ENCODE measurements at places on chromosomes 2 and 18. TPM values are rescaled to one million over a fixed set of nuclear protein-coding genes. Genes with fewer than 3 reads are reported as not detected.

DNA sequence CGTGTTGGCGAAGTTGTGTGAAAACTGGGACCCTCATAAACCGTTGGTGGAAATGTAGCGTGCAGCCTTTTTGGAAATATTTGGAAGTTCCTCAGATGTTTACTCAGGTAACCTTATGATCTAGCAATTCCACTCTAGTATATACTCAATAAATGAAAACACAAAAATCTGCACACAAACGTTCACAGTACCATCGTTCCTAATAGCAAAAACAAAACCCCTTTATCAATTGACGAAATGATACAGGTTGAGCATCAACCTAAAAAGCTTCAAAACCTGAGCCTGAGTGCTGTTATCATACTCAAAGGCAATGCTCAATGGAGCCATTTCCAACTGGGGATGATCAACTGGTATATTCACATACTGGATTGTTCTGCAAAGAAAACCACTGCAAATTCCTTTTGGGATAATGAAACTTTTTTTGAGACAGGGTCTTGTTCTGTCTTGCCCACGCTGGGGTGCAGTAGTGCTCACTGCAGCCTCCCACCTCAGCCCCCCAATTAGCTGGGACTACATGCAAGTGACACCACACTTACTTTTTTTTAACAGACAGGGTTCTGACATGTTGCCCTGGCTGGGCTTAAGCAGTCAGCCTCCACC is 777 bp upstream of the C18orf32 start:
- no peak for DNase-seq

GRCh38 chr2:43305517-43305916 is 79.1 kb upstream of the ZFP36L2 start:
- DNase-seq: no peak

- DNase-seq: no peak
These were observed 45.6 kb upstream of the SELENOI start for GRCh38 chr2:26300234-26300925.

- DNase-seq: no peak
These were observed 16.3 kb downstream of the CNDP2 start for GRCh38 chr18:74512321-74513053.

- no peak for DNase-seq
These were observed 169.4 kb downstream of the LDLRAD4 start for GRCh38 chr18:13387855-13388548.

- DNase-seq: no peak
These were observed 710.6 kb upstream of the ZEB2 start for GRCh38 chr2:145230546-145230945.

DNA sequence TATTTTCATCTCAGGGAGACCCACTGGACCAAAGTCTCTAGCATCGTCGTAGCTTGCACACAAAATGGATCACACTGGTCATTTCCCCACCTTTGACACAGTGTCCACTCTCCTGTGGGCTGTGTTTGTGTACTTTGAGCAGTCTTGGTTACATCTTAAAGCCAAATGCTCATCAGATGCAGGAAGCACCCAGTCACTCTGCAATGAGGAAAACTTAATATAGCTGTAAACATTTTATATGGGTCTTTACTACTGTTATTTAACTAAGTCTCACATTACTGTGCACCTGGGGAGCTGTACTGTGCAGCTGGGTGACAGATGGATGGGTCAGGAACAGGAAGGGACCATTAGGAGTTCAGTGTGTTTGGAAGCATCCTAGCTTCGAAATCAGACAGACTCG is 109.0 kb upstream of the CXCR4 start:
- DNase-seq: no peak

- no peak for DNase-seq
These were observed 139.6 kb downstream of the TWIST2 start for GRCh38 chr2:238987352-238987981.

- DNase-seq: no peak
These were observed 65.2 kb upstream of the FZD7 start for GRCh38 chr2:201968476-201968875.

- DNase-seq: no peak
These were observed at the start of gene CHN1 for GRCh38 chr2:175004980-175005732. Gene CHN1, minus strand, starts transcription at chr2:175005381. Its CDS starts 469 bp downstream, at chr2:175004912.

GRCh38 chr2:147297820-147298219 is 547.0 kb upstream of the ACVR2A start:
- DNase-seq: no peak

- DNase-seq: no peak
These were observed 259.8 kb downstream of the LOXHD1 start for GRCh38 chr18:46397174-46397573.

GRCh38 chr2:191650896-191651773 is 26.8 kb upstream of the NABP1 start:
- no peak for DNase-seq

DNA sequence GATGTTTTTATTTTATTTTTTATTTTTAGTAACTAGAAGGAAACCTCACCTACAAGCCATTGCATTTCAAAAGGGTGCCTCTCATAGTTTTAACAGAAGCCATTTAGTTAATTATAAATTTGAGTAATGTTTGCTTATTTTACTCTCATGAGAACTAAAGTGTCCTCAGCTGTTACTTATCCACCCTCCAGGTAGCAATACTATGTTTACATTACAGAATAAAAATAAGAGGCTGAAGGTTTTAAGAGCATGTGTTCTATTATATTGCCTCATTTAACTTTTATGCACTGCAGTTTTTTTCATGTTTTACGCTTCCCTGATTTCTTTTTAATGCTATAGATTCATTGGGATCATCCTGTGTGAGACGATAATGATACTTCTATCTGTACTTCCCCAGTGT is 235.5 kb downstream of the THSD7B start:
- no peak for DNase-seq

- DNase-seq: no peak
These were observed 1.6 kb downstream of the MTCL1 start for GRCh38 chr18:8706791-8707555.

GRCh38 chr18:7066965-7067555 is 50.5 kb downstream of the LAMA1 start:
- no peak for DNase-seq

- DNase-seq: no peak
These were observed 64.7 kb upstream of the RASGRP3 start for GRCh38 chr2:33411765-33412164.

DNA sequence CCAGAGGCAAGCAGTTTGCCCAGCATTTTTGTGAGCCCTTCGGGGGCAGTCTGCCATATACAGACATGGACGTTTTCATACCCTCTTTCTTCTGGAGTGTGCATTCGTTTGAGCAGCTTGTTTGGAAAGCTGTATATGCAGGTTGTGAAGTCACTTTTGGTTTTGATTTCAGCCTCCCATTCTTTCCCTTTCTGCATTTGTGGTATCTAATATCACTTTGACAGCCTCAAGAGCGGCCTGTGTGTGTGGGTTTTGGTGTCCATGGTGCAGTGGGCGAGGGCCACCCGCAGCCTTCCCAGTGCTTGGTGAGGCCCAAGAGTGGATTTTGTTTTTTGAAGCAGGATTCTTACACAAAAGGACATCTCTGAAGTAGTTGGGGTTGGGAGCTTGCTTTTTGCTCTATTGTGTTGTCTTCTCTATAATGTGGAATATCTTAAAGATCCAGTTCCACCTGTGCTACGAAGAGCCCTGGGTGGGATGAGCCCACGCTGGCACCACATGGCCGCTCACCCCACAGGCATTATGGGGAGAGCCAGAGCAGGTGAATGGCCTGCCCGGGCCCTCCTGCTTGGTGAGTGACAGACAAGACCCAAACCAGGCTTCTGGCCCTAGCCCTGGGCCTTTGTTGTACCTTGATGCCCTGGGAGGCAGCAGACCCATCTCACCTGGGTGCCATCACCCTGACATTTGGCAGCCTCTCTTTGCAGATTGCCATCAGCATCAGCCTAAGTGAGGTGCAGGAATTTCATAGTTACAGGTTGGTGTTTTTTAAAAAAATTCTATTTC is 29.5 kb downstream of the INPP4A start:
- DNase-seq: no peak

DNA sequence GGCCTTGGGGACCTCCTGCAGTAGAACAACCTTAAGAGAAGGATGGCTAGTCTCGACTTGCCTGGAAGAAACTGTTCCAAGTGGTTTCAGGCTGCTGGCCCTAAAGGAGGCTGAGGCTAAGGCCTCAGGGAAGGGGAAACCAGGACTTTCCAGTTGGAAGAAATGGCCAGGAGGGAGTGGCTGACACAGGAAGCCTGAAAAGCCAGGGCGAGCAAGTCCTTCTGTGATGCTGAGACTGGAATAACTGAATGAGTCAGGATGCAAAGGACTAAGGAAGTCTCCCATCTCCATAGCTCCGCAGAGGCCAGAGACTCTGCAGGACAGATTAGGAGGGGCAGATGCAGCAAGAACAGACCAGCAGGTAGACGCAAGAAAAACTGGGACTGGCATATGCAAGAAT is 7.4 kb downstream of the HTRA2 start:
- no peak for DNase-seq

DNA sequence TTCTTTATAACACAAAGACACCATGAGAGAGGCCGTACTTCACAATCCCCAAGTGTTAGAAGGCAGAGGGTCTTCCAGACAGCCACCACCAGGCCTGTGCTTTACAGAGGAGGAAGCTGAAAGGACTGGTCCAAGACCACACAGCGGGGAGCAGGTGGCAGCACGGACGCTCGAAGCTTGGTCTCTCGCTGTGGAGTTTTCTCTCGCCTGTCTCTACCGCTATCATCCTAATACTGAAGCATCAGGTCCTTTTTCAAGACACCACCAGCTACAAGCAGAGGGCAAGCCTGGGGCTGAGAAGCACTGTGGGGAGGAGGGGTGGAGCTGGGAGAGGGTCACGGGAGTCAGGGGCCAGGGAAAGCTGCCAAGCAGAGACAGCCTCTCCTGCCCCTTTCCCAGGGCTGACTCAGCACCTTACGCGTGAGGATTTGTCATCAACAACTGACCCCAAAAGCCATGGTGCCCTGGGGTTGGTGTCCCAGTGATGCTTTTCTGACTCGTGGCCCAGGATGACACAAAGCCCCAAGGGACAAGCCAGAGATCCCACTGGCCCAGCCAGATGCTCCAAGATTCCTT is 31.9 kb upstream of the FOSL2 start:
- DNase-seq: no peak

DNA sequence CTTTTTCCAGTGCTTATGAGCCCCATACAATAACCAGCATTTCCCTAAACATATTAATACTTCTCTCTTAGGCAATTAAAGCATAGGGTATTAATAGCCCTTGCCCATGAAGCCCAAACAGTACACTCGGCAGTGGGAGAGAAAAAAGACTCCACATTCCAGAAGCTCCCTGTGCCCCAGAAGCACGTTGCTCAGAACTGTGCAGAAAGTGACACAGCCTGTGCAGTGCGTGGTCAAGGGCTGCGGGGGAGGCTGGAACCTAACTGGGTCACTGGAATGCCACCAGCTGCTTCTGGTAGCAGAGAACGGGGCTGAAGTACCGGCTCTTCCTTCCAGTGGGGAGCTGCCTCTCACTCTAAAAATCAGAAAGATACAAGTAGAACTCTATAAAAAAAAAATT is 32.7 kb downstream of the EIPR1 start:
- DNase-seq: no peak

GRCh38 chr2:27211241-27211942 is 449 bp upstream of the ATRAID start:
- DNase-seq: no peak

DNA sequence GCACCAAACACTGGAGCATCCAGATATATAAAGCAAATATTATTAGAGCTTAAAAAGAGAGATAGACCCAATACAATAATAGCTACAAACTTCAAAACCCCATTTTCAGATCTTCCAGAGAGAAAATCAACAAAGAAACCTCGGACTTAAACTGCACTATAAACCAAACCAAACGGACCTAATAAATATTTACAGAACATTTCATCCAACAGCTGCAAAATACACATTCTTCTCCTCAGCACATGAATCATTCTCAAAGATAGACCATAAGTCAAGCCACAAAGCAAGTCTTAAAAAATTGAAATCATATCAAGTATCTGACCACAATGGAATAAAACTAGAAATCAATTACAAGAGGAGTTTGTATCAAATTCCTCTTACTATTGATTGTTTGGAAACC is 140.2 kb upstream of the OTOS start:
- no peak for DNase-seq

DNA sequence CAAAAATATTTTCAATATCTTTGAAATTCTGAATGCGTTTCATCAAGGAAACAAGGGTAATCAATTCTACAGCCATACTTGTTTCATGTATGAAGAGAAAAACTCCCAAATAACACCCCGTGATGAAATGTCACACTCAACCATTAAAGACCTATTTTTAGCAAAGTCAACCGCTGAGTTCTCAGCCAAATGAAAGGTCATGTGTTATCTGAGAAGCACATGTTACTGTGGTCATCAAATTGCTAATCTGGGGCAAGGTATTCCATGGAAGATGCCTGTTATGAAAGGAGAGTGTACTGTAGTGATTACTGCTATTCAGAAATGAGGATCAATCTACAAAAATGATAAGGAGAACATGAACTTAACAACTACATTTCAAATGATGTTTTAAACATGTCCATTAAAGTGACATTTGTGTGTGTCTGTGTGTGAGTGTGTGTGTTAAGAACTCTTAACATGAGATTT is 126.7 kb downstream of the BCL2 start:
- no peak for DNase-seq

DNA sequence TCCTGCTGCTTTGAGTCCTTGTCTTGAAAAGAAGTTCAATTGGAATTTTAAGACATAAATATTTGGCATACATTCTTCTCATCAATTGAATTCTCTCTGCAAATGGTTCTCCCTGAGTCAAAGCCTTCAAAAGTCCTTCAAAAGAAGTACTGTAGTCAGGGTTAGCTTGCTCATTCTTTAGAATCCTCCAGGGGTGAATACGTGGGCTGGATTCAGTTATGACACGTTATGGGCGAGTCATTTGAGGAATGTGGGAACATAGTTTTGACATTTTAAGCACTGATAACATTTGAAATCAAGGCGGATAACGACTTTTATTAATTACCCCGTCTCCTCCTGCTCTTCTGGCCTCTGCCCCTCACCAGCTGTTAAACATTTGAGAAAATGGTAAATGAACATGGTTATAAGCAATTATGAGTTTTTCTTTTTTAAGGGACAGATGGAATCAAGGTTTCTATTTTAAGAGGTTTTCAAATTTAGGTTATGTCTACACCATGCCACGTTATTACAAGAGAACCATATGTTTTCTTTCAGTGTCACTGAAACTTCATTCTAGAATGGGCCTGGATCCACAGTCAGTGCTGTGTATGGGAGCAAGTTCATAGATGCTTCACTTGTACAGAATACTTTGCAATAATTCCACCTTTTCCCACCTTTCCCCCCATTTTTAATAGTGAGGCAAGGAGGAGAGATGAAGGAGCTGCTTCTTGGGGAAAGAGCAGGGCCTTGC is 273.1 kb downstream of the TSN start:
- DNase-seq: no peak

- DNase-seq: no peak
These were observed 90.8 kb downstream of the PTPRM start for GRCh38 chr18:7657937-7658336.

- DNase-seq: peak; percentile 78
These were observed 4.5 kb upstream of the OSR1 start for GRCh38 chr2:19362755-19363473.

GRCh38 chr2:133680343-133681049 is 112.2 kb upstream of the NCKAP5 start:
- no peak for DNase-seq

- DNase-seq: no peak
These were observed 195.7 kb upstream of the GALNT5 start for GRCh38 chr2:157061799-157062198.

The ERFE gene
- 11.2 TPM for polyA plus RNA-seq

The CNTNAP5 gene
- 0.03 TPM for polyA plus RNA-seq

The KLHL41 gene
- 4,199 TPM for polyA plus RNA-seq

The KRTCAP3 gene
- polyA plus RNA-seq: 1.8 TPM

The MYL1 gene
- 8,500 TPM for polyA plus RNA-seq

The ANTXR1 gene
- 123 TPM for polyA plus RNA-seq

The HOXD8 gene
- 40.0 TPM for polyA plus RNA-seq

The FOXI3 gene
- 0.05 TPM for polyA plus RNA-seq

The RNU2-63P gene
- polyA plus RNA-seq: not detected

The MATN3 gene
- 1.6 TPM for polyA plus RNA-seq

The ZNF521 gene
- 43.7 TPM for polyA plus RNA-seq
